ENCODE measurements at places on chromosomes 6 and 20.

GRCh38 chr6:63527658-63528514, 44.4 kb upstream of the LOC128125822 start:
- no peak for DNase-seq

GRCh38 chr6:90368001-90368400, 71.4 kb upstream of the BACH2 start:
- DNase-seq = no peak

- DNase-seq = peak; percentile 51
Measured at GRCh38 chr6:2931970-2932748, 29.1 kb upstream of the SERPINB9 start.

DNA sequence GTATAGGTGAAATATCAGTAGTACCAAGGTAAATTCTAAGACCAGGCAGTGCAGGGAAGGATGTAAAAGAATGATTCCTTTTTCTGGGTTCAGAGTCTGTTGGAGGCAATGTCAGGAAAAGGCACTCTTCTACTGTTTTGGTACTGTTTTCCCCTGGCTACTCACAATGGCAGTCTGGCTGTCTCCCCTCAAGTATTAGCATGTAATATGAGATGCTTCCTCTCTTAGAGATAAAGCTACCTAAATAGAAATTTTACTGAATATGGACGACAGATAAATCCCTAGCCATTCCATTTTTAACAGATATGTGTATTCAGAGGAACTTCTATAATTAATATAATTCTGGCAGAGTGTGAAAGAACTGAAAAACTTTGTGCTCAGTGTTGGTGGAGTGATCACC, 3.5 kb downstream of the RNF8 start:
- DNase-seq = no peak

DNA sequence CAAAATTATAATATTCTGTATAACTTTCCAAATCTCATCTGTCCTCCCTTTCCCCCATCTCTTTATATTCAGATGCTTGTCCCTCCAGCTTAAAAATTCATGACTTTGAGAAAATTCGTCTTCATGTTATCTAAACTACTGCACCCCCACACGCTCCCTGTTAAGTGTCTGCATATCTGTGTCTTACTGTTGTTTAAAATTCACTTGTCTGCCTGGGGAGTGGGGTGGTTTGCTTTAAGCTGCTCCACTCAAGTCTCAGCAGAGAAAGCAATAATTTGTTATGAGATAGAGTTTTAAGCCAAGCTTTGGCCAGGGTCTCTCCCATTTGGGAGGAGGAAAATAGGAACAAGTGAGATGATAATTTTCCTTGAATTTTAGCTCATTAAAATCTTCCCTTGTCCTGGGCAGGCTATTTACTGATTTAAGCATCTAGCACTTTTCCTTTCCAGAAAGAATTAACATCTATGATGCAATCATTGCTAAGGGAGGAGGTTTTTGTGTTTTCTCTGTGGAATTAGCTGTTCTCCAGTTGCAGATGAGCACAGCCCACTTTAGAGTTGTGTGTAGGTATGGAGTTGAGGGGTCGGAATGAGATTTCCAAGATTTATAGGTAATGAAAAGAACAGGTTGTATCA, 36.8 kb downstream of the MTHFD1L start:
- DNase-seq = no peak

GRCh38 chr6:17083397-17083796, 18.5 kb upstream of the STMND1 start:
- DNase-seq = no peak

GRCh38 chr6:129732034-129732433, 22.1 kb upstream of the ARHGAP18 start:
- DNase-seq = no peak

DNA sequence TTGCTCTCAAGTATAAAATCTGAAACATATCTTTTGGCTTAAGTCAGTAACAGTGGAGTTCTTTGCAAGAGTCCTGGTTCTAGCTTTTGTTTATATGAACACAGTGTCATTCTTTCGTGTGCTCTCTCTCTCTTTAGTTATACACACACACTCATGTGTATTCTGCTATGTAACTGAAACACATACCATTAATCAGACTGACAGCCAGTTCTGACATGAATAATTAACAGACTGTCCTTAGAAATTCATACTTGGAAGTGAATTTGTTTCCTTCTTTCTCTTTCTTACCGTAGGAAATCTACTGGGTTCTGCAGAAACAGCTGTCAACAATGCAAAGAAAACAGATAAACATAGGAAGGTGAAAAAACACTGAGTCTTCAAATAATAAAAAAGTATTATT, 2.5 kb downstream of the MCM9 start:
- DNase-seq = no peak

DNA sequence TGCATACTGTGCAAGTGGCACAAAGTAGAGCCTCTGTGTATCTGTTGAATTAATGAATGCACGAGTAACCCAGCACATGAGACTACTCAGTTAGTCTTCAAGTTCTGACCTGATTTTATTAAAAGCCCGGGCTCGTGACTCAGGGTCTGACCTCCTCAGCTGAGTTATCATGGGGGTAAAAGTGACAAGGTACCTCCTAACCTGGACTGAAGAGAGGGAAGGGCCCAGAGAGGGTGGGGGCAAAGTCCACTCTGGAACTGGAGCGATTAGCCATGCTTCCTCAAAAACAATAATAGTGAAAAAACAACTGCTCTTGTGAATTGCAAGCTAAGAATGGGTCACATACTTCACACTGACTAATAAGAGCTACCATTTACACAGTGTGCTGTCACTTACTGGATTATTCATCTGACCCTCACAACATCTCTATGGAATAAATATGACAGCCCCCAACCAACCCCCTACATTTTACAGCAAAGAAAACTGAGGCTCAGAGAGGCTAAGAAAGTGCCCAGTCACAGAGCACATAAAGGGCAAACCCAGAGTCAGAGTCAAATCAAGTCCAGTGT, 26.7 kb downstream of the TRERF1 start:
- DNase-seq = no peak

- DNase-seq = no peak
Measured at GRCh38 chr6:36837686-36838085, 1.6 kb downstream of the CPNE5 start.

DNA sequence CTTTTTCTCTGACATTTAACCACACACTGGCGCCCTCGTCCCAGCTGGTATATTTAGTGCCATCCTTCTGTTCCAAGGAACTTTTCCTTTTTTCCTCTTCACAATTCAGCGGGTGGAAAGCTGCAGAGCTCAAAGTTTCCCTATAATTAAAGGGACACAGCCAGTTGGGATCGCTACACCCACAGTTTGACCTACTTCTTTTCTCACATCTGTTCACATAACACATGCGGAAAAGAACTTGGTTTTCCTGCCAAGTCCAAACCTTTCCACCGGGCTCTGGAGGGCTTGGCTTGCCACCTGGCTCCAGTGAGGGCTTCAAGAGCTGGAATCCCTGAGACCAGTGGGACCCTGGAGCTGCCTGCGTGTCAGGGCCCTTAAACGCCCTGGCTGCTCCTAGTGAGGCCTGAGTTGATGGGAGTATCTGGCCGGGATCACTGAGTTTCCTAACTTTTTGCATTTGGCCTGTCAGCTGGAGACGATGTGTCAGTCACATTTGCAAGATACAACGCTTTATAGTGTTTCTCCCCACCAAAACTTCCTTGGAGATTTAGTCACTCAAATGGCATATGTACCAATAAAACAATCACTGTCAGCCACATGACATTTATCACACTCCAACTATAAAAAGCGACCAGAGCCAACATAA, 176.0 kb downstream of the SASH1 start:
- no peak for DNase-seq

DNA sequence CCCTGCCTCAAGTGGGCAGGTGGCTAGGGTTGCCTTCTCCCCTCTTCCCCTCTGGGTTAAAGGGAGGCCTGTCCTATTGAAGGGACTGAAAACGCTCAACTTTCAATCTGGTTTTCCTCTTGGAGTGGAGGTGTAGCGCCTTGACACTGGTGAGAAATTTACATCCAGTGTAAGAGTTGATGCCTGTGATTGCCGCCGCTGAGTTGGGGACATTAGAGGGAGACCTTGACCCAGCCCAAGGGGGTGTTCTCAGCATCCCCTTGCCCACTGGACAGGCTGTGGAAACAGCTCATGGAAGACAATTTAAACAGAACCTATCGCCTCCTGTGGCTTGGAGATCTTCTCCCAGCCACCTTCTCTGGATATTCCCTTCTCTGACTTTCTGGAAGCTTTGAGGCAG, 61.6 kb downstream of the SLC24A3 start:
- DNase-seq = no peak

- no peak for DNase-seq
Measured at GRCh38 chr6:148927586-148927985, 180.8 kb downstream of the UST start.

- no peak for DNase-seq
Measured at GRCh38 chr20:11376420-11376819, 541.3 kb upstream of the BTBD3 start.

DNA sequence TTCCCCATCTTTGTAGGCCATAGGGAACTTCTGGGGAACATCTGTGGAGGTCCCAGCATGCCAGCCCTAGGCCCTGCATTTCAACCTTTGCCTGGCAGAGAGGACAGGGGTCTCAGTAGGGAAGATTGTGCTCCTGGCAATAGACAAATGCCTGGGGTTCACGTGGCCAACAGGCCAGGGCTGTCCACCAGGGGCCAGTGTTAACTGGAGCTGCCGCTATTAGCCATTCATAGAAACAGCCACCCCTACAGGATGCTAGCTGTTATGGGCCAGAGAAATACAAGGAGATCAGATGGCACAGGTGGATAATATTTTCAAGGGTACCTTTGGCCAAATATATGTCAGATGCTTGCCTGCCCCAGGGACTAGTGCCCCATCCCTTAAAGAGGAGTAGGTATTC, 932.9 kb downstream of the QKI start:
- DNase-seq = peak; percentile 52

GRCh38 chr6:170454512-170455285, 98.4 kb downstream of the PSMB1 start:
- no peak for DNase-seq

DNA sequence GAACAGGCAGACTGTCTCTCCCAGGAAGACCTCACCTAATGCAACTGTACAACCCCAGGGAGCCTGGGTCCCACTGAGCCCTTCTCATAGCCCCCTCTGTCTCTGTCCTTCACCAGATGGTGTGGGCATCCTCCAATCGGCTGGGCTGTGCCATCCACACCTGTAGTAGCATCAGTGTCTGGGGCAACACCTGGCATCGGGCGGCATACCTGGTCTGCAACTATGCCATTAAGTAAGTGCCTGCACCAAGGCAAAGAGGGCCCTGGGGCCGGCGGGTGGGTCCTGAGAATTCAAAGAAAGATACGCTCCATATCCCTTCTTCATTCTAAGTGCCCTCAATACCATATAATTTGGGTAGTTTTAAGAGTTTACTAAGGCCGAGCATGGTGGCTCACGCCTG, 8.3 kb downstream of the R3HDML start:
- DNase-seq = no peak

GRCh38 chr20:45515147-45515913, at the start of gene SPINT3:
Gene SPINT3 (minus strand): TSS chr20:45515622. CDS start chr20:45515608, 14 bp downstream.
- DNase-seq = no peak

DNA sequence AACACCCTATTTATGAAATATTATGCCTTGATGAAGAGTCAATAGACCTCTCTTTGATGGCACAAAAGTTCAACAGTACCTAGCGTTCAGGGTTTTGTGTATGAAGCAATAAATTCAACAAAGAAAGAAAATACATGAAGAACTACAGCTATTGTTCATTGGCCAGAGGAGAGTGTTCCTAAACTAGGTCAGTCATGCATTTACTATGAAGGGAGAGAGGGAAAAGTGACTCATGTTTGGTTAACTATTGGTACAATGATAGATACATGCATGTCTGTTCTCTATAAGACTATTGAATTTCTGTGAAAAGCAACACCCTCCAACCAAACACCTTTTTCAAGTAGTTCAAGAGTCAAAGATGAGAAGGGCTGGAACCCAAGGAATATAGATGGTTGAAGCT, 50.7 kb downstream of the CLIC5 start:
- no peak for DNase-seq

DNA sequence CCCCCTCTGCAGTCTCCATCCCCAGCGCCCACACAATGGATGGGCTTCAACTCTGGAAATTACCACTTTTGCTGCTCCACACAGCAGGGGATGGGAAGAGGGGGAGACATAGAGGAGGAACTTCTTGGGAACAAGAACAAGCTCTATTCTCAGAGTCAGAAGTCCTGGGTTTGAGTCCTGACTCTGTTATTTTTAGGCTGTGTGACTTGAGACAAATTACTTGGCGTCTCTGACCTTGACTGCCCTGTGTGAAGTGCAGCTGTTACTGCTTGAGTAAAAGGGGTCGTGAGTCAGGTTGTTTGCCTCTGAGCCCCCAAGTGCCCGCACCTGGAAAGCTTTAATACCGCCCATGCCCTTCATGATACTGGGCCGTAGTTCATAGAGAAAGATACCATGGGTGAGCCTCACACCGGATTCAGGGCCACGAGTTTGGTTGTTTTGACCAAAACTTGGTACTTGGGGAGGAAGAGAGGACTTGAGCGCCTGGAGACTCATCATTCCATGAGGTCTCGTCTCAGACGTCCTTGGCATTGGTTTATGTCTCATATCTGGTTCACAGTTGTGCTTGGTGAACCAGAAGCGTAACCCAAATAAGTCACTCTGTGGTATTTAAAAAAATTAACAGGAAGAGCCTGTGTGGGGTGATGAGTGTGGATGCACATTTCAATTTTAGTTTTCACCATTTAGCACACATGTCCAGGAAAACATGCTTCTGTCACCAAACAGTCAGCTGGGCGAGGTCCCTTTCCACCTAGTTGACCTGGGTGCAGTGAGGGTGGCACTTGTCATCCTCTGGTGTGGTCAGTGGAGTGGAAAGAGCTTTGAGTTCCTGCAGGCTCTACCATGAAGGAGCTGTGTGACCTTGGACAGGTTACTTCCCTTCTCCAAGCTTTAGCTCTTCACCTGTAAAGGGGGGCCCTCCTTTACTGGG, 75.6 kb downstream of the CDC5L start:
- DNase-seq = no peak

DNA sequence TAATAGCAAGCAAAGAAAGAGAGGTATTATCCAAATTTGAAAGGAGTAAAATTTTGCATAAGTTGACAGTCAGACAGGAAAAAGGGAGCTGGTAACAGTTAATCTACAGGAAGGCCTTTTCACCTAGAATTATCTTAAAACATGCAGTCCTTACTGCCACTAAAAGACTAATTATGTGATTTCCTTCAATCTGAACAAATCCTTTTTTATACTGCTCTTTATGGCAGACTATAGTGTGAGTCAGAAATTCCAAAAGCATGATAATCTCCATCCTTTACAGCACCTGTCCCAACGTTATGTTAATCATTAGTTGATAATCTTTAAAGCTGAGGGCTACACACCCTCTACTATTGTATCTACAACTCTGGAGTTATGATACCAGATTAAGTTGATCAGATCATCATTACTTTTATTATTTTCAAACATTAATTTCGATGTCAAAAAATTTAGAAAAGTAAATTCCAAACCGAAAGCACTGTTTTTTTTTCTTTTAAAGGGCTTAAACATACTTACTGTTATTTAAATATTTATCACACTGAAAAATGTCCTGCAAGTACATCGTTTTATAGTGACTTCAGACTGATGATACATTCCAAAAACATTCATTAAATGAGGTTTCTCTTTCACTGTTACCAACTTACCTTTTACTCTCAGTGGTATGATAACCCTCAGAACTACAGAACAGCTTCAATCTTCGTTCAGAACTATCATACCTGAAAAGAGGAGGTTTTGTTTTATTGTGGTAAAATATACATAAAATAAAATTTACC, 33.2 kb upstream of the AKAP7 start:
- DNase-seq = no peak
